ENCODE measurements at places on chromosomes 11 and 22.

DNA sequence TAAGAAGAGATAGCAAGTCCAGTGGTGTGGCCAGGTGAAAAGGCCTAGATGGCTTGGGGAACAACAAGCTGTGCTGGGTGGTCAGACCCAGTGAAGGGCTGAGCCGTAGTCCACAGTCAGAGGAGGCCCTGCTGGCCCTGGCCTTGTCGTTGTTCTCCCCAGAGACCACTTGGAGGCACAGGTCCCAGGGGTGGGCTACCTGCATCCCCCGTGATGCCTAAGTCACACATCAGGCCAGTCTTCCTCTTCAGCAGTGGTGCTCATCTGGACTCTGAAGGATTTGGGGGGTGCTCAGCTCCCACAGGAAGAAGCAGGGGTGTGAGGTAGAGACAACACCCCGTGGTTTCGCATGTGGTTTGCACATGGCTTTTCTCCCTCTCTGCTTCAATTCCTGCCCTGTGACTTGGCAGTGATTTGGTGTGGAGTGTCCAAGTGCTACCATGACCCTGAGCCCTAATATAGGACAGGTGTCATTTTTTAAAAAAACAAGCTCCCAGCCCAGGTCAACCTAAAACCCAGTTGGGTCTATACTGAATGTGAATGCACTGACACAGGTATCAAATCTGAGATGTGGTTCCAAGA, 51.0 kb downstream of the ALX4 start:
- no peak for DNase-seq

DNA sequence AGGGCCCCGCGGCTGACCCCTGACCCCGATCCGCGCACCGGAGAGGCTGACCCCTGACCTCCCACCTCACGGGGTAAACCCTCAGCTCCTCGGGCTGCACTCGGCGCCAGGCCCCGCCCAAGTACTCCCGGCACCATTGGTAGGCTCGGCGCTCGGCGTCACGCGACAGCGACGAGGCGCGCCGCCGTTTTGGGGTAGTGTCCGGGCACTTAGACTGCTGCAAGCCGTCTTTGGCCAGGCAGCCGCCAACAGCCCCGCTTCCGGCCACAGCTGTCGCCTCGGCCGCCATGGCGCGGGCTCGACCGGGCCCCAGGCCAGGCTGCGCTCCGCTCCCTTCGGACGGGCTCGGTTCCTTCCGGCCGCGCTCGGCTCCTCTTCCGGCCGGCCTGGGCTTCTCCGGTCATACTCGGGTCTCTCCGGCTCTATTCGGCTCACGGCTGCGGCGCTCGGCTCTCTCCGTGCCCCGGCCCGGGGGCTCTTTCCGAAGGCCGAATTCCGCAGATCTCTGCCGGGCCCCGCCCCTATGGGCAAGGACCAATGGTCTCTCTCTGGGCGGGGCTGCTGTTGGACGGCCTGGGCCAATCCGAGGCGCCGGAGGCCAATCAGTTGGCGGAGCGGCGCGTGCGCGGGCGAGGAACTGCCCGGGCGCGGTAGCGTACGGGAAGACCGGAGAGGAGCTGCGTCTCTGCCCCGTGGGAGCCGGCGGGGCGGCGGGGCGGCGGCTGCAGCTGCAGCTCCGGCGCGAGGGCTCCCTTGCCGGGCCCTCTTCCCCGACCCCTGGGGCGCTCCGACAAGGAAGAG, at the start of gene CHKB:
Gene CHKB (minus strand): TSS at position 357 of the 801 bp plus-strand sequence. CDS start 68 bp downstream, at position 289.
- DNase-seq = peak; percentile 95

DNA sequence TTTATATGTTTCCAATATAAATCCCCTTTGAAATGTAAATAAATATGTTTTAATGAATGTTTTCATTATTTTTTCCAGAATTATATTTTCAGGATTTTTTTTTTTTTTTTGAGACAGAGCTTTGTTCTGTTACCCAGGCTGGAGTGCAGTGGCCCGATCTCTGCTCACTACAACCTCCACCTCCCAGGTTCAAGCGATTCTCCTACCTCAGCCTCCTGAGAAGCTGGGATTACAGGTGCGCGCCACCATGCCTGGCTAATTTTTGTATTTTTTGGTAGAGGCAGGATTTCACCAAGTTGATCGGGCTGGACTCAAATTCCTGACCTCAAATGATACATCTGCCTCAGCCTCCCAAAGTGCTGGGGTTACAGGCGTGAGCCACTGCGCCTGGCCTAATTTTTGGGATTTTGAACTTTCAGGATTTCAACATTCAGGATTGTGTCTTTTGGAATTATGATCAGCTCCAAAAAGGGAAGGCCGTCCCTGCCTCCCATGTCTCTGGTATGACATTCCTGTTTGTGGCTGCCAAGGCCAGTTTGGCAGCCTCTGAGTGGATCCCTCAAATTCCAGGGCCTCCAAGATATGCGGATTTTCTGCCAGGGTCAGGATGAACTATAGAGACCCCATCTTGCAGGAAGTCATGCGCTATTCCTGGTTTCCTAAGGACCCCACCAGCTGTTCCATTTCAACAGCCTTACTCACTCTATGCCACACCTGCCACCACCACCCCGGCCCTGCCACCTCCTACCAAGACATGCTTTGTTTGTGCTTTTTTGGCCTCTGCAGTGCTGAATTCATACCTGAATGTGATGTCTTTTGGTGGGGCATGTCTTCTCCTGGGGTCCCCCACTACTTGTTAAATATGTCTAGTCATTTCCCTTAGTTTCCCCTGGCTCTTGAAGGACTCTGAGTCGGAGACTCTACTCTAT, 21.9 kb upstream of the TMPRSS4 start:
- no peak for DNase-seq

- peak; percentile 61 for DNase-seq
These were observed 109.4 kb downstream of the GRIA4 start for GRCh38 chr11:105719073-105719822.

- DNase-seq = peak; percentile 84
These were observed 83.3 kb downstream of the BARX2 start for GRCh38 chr11:129458756-129459535.

GRCh38 chr22:22838148-22838786, 49.3 kb upstream of the IGLL5 start:
- DNase-seq = no peak

DNA sequence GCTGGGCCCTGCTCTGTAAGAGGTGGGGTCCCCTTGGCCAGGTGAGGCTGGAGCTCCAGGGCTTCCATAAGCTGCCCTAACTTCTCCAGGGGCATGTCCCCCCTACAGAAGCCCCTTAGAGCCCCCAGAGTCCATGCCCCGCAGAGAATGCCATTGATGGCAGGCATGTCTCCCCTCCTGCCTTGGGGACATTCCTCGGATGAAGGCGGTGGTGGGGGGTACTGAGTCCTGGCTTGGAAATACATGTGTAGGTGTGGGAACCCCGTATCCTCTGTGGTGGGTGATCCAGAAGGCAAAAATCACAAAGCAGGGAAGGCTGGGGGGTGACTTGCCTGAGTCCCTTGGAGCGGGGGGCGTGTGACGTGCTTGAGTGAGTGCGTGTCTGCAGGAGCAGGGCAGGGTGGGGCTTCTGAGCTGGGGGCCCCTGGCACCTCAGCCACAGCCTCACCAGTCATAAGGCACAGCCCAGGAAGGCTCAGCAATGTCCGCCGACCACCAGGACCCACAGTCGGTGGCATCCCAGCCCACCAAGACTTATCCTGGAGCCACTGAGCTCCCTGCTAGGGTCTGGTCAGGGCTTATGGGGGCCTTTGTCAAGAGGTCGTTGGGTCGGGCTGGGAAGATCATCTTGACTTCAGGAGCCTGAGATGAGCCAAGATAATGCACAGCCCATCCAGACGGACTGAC, 69.8 kb upstream of the KCNQ1OT1 start:
- no peak for DNase-seq

GRCh38 chr11:19714022-19714386, 1.4 kb downstream of the NAV2 start:
- DNase-seq = no peak

DNA sequence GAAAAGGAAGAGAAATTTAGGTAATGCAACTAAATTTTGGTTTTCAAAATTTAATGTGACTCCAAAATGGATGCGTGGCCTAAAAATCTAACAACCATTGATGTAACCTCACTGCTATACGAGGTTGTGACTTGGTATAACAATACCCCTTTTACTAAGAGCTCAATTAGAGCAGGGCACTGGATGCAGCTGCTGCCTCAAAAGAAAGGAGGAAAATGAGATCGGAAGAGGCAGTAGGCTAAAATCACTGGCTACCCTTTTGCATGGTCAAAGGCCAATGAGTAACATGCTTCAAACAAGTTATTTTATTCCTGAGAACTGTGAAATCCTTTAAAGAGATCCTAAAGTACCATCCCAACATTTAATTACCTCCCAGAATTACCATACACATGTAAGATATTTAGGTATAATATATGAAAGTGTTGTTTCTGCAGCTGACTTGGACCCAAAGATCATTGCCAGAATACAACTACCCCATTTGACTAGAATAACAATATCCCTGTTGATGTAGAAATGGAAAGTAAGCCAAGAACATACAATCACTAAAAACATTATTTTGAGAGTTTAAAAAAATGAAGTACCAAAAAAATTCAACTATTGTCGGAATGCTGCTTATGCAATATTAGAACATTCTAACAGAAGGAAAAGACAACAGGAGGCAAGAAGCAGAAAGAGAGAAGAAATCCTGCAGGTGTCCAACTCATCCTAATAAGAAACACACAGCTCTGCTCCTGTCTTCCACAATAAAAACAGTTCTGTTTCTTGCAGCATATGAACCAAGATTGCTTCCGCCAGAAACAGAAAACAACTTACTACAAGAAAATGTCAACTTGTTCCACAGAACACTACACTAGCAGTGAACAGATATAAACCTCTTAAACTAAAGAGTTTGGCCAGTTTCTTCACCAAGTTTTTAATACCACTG, 15.0 kb downstream of the SIK3 start:
- no peak for DNase-seq

DNA sequence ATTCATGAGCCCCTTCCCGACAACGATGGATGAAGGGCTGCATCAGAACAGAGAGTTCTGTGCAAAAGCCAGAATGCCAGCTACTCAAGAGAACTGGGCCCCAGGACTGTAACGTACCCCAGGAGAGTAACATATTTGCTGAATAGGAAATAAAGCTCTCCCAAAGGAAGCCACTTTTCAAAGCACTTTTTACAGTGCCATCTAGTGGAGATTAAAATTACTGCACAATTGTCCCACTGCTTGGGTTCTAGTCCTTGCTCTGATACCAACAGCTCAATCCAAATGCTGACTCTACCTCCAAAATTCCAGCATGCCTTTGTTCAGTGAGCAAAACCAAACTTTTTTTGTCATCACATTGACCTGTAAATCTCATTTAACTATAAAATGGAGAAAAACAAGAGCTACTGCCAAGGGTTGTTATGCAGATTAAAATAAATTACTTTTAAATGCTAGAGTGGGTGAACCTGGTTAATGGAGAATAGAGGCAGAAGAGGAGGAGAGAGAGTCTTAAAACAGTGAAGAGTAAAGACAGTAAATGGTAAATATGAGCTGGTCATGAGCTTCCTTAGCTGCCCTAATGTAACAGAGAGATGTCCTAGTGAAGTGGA, 87.6 kb upstream of the FSHB start:
- DNase-seq = peak; percentile 4

DNA sequence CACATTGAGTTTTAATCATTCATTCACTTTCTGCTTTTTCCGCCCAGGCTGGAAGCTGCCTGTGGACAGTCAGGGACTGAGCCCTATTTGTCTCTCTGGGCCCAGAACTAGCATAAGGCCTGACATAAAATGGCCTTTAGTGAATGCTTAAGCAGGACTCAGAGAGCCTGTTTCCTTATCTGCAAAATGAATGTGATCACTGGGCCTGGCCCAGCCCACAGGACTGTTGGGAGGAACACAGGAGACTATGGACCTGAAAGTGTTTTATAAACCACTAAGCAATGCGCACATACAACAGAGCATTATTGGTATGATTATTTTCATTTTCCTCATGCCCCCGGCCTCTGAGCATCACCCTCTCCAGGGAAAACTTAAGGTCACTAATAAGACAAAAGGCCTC, 3.9 kb upstream of the MYH9 start:
- DNase-seq = no peak

DNA sequence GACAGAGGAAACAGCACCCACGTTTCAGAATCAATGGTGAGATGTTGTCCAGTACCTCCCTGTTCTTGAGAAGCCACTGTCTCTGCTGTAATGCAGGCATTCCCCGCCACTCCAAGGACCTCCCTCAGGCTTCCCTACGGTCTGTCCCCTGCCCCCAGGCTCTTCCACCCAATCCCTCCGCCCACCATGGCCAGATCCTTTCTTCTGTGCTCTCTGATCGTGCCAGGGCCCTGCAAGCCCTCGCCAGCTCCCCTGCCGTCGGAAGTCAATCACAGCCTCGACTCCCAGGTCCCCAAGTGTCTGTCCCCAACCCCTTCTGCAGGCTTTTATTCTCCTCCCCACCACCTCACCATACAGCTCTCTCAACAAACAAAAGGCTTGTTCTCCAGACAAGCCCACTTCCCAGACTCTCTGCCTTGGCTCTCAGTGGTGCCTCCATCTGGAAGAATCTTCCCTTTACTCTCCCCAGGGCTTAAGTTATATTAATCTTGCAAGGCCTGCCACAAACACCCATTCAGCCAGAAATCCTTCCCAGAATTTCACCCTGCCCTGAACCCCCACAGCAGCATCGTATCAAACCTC, 13.7 kb downstream of the SCN4B start:
- no peak for DNase-seq

DNA sequence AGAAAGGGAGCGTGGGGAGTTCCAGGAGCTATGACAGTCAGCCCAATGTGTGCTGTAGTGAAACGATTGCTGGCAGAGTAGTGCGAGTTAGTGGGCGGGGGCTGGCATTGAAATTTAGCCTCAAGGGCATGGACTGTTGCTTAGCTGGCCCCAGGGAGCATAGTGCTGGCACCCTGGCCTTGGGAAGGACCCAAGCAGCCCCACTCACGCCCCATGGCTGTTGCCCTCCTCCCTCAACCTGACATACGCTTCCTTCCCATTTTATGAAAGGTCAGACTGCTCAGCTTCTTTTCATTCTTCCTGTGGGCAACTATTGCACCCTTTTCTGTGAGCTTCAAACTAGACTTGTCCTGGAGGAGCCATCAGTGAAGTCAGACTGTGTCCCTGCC, 52.0 kb upstream of the SUSD2 start:
- no peak for DNase-seq

DNA sequence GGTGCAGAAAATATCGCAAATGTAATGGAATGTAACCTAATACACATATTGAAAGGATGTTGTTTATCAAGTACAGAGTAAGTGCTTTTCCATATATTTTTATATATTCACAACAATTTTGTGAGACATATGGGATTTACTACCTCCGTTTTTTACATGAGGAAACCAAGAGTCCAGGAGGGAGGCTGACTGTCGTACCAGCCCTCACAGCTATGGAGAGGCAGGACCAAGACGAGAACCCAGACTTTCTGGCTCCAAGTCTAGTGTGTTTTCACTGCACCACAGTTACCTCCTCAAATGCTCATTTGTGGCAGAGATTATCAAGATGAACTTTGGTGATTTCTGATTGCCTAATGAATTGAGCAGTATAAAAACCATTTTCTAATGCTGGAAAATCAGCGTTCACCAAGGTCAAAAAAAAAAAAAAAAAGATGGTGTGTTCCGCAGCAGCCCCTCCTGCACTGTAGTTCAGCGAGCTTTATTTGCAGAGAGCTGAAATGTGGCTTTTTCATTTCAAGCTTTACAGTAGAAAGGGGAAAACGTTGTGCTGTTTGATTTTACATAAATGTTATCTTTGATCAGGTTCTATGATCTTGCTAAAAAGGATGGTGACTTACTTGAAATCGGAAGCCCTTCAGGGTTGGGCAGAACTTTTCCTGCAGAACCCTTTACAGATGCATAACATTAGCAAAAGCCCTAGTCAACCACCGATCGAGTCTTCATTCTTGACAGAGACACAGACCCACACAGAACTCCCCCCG, 44.7 kb upstream of the WEE1 start:
- no peak for DNase-seq
